ENCODE measurements at places on chromosomes 2 and 18.
A peak's percentile ranks its signal among the peaks of the same experiment; 100 is the strongest.

DNA sequence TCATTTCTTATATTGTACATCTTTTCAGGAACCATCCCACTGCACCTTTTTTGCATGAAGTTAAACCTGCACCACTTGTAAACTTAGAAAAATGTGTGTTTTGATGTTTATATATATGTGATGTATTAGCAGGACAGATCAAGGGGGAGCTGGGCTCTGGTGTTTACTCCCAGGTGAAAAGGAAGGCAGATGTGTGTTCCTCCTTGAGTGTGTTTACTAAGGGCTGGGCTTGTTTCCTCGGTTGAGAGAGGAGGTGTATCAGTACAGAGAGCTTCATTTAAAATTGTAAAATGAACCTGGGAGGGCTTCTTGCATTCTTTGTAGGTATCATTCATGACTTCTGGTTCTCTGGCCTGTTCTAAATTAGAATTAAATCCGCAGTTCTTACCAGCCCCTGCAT, 14.8 kb downstream of the LPIN1 start:
- no peak for DNase-seq

GRCh38 chr18:7749510-7749981, 182.4 kb downstream of the PTPRM start:
- DNase-seq: no peak

GRCh38 chr2:128516938-128517337, 198.3 kb upstream of the HS6ST1 start:
- no peak for DNase-seq

DNA sequence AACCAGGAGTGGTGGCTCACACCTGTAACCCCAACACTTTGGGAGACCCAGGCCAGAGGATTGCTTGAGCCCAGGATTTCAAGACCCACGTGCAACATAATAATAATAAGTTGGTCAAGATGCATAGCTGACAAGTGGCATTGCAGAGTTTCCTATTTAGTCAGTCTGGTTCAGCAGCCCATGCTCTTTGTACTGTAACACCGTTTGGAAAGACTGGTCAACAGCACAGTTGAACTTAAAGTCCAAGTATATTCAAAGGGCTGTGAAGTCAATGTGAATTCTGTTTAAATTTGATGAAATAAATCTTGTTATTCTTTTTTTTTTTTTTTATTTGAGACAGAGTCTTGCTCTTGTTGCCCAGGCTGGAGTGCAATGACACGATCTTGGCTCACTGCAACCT, 1.5 kb upstream of the TRMT61B start:
- DNase-seq: no peak

DNA sequence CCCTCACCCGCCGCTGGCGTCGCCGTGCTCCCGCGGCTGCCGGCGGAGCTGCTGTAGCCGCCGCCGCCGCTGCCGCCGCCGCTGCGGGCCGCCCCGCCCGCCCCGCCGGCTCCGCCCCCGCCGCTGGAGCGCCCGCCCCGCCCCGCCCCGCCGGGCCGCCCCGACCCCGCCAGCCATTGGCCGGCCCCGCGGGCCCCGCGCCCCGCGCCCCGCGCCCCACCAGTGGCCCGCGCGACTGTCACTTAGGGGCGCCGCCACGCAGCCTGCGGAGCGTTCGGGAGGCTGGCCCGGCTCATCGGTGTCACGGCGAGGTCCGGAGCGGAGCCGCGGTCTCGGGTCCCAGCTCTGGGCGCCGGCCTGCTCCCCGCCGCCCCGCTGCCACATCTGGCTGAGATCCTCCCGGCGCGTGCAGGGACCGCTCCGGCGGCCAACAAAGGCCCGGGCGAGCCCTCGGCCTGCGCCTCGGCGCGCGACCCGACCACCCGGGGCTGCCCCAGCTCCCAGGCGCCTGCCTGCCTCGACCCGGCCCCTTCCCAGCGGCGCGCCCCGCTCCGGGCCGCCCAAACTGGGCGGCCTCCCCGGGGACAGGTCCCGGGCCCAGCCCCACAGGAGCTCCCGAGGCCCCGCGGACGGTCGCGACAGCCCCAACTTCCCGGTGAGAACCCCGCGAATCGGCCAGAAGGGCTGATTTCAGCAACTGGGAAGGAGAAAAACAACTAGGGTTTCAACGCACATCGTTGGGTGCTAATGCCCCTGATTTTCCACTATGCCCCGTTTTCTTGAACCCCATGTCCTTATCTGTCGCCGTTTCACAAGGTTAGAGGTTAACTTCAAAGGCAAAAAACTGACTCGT, at the start of gene MGAT4A:
Gene MGAT4A (minus strand): TSS at position 92 of the 853 bp plus-strand sequence. CDS start 4,800 bp downstream, outside the sequence.
- peak; percentile 73 for DNase-seq

GRCh38 chr2:44705876-44706480, 235.5 kb upstream of the SIX3 start:
- no peak for DNase-seq

DNA sequence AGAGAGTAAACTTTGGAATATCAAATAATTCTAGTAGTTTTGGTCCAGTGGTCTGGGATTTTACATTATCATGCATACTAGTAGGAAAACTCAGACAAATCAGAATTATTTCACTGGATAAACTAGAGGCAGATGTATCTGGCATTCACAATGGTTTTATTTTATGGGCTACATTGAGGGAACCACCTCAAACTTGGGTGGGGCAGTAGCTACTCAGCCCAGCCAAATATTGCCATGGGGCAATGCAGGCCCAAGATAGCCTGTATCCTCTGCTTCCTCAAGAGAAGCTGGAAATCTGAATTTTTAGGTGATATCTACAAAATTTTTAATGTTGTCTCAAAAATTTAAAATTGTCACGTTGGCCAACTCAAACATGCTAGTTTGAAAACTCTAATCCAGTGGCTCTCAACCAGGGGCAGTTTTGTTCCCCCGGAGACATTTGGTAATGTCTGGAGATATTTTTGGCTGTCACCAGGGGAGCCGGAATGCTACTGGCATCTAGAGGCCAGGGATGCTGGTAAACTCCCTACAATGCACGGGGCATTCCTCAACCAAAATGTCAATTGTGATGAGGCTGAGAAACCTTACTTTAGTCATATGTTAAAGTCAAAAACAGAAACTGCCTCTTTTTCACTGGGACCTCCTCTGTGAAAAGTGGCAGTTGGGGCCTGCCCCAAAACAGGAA, 172.8 kb upstream of the SPRED2 start:
- no peak for DNase-seq

DNA sequence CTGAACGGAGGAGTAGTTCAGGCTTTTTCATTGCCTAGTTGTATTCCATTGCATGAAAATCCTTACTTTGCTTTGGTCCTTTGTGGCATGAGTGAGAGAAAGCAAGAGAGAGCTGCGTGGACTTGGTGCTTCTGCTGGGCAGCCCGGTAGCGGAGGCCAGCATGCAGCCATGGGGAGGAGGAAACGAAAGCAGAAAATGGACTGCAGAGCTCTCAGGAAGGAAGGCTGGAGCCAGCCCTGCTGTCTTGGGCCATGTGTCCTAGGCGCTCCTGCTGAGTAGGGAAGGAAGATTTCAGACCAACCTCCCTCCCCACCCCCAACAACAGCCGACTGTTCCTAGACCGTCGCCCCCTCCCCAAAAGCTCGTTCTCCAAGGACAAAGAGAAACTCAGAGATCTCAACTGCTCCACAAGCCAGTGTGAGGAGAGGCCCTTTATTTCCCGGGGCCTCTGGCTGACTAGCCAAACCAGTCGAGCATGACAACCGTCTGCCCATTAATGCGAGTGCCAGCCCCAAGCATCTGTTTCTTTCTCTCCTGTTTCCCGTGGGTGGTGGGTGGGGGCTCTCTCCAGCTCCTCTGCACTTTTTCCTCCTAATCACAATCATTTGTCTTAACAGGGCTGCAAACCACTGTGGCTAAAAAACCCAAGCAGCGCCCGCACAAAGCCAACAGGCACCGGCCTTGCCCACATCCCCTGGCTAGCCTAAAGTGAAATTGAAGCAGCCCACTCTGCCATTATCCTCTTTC, 66.8 kb upstream of the FZD7 start:
- no peak for DNase-seq

DNA sequence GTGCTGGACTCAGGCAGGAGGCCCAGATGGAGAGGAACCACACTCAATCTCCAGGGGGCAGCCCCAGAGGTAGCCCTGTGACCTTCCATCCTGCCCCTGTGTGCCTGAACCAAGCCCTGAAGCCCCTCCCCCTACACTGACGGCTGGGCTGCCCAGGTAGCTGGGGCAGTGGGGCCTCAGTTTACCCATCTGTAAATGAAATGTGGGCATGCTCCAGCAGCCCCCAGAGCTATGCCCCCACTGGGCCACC, 15.8 kb downstream of the CROCC2 start:
- no peak for DNase-seq

DNA sequence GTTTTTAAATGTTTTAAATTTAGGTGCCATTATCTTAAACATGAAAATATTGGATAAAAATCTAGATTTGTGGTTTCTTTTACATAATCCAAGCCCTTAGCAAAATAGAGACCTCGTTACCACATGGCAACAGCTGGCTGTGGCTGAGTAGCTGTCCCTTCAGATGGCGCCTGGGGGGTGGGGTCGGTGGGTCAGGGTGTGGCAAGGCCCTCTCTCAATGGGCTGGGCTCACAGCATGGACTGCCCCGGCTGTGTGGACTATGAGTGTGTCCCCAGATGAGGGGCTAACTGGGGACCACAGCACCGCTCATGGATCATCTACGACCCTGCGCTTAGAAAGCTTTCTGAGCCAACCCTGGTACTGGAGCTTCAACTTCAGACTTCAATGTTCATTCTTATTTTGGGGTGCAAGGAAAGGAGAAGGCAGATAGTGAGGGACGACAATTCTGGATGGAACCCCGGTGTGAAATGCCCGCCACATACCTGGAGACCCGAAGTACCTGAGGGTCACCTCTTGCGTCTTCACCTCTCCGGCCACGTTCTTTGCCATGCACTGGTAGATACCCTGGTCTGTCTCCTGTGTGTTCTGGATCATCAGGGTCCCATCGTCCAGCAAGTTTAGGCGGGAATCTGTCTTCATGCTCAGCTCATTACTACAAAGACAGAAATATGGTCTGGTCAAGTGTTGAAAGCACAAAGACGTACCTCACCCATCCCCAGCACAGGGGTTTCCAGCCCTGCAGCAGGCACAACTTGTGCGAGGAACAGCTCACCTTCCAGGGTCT, 71.0 kb downstream of the PXDN start:
- DNase-seq: no peak

DNA sequence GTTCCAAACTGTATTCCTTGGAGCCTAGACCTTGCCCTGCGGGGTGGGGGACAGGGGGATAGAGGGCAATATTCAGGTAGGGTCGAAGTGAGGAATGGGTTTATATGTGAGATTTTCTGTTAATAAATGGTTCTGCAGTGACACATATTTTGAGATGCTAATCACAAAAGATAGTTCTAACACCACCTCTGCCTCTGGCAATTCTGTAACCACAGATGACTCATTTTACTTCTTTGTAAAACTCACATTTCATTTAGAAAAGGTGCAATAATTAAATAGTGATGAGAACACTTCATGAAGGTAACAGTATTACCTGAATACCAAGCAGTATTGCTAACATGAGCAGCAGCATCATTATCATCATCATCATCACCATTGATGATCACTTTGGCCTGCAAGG, 306.6 kb downstream of the SUCLG1 start:
- no peak for DNase-seq

DNA sequence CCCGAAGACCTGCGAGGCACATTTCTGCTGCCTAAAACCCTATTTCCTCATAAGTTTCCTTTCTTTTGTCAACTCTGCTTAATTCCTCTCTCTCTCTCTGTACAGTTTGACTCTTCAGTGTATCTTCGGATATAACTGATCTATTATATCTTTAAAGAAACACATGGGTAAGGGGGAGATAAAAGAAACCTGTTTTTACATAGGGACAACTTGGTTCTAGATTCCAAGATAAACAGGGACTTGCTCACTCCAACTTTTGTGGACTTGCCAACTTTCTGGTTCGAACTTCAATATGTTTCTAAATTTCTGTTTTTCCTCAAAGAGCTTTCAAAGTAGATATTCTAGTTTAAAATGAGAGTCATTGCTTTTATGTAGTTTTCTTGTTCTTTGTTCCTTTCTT, 182.7 kb upstream of the EPC2 start:
- no peak for DNase-seq

- DNase-seq: no peak
Measured at GRCh38 chr2:159855557-159856061, 57.6 kb upstream of the CD302 start.

DNA sequence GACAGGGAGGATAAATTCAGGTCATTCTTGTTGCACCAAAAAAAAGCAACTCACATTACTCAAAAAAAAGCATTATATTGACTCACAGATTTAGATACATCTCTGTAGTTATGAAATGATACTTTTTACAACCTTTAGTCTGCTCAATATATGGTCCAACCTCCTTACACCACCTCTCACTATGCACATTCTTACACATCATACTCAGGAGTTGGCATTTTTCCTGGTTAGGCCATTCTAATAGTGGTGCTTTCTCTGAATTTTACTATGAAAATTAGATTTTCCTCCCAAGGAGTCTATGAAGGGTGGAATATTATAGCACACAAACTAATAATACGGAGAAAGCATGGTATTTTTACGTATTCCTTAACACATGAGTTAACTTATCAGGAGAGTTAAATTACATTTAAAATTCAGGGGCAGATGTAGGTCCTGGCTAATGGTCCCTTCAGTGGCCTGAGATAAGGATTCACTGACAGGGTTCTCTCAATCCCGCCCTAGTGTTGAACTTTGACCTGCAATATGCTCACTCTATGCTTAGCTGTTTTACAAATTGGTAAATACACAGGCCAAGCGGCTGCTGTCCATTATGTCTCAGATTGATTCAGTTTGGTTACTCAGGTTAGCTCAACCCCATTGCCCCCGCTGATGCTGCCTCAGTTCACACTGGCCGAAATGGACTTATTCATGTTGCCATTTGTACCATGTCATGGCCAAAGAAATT, 153.6 kb downstream of the NCKAP5 start:
- no peak for DNase-seq

DNA sequence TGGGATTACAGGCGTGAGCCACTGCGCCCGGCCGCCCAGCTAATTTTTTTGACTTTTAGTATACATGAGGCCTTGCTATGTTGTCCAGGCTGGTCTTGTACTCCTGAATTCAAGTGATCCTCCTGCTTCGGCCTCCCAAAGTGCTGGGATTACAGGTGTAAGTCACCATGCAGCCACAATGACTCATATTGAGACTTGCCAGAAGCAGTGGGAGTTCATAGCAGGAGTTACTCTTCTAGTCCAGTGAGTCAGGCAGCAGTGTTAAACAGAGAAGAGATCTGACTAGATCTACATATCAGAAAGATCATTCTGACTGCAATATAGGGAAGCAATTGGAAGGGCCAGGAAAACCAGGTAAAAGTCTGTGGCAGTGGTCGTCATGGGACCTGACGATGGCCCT, 1.5 kb upstream of the FLACC1 start:
- no peak for DNase-seq

DNA sequence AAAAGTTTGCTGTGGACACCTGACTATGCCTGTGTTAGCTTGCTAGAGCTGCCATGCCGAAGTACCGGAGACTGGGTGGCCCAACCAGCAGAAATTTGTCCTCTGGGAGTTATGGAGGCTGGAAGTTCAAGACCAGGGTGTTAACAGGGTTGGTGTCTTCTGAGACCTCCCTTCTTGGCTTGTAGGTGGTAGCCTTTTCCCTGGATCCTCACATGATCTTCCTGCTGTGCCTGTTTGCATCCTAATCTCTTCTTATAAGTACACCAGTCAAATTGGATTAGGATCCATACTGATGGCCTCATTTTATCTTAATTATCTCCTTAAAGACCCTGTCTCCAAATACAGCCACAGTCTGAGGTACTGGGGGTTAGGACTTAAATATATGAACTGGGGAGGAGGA, 845 bp downstream of the TMEM177 start:
- no peak for DNase-seq
